ENCODE measurements at places on chromosomes 5 and 9.

GRCh38 chr9:76917299-76917698, 11.4 kb upstream of the PRUNE2 start:
- no peak for DNase-seq

GRCh38 chr5:176542596-176543427, 5.6 kb upstream of the RNF44 start:
- DNase-seq: no peak

DNA sequence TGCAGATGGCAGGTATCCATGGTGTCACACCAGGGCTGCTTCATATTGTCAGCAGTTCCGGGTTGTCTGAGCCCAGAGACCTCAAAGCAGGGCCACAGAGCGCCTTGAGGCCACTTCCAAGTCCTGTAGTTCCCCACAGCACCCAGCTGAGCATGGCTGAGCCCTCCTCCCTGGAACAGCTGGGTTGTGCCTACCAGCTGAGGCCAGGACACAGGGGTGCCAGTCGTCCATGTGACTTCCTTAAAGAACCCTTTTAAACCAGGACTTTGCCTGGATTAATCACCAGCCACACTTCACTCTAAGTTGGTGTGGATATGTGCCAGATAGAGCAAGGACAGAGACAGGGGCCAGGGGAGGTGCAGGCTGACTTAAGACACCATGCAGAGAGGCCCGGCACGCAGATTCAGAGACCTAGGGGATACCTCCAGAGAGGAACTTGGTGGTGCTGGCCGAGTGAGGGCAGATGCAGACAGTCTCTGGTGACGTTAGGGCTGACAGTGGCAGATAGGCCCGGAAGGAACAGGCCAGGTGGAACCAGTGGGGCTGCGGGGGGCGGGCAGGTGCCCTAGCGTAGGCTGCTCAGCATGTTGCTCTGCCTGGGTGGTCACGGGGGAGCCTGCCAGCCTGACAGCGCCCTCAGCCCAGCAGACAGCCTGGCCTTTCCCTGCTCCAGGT, 142.7 kb downstream of the CACNA1B start:
- no peak for DNase-seq

DNA sequence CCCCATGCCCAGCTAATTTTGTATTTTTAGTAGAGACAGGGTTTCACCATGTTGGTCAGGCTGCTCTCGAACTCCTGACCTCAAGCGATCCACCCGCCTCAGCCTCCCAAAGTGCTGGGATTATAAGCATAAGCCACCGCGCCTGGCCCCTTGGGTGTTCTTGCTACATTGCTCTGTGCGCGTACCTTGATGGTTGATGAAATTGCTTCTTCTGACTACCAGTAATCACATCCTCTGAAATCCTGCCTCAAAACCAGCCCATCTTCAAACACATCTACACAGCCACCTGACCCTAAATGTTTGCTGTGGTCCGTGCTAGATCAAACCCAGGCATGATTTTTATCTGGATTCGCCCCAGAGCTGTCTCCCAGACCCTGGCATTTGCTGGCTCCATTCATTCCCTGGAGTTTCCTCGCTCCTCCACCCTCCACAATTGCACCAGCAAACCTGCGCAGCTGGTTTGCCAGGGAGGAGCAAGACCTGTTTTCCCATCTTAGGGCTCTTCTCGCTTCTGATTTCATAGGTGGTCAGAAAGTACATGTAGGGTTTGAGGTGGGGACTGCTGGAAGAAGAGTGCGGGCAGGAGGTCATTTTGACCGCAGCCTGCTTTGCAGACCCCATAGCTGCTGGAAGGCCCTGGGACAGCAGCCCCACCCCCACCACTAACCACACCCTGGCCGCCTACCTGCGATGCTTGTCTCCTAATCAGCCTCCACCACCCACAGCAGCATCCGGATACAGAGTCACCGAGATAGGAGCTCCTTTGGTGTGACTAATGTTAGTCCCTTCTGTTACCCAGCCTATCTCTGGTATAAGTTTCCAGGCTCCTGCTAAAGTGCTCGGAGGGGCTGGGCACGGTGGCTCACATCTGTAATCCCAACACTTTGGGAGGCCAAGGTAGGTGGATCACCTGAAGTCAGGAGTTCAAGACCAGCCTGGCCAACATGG, 22.7 kb downstream of the SWI5 start:
- DNase-seq: no peak

GRCh38 chr9:117278471-117279035, 136.3 kb downstream of the ASTN2 start:
- no peak for DNase-seq
